Nephron progenitor cell (in vitro differentiated cells): ENCODE measurements at places on chromosomes 4 and X.

DNA sequence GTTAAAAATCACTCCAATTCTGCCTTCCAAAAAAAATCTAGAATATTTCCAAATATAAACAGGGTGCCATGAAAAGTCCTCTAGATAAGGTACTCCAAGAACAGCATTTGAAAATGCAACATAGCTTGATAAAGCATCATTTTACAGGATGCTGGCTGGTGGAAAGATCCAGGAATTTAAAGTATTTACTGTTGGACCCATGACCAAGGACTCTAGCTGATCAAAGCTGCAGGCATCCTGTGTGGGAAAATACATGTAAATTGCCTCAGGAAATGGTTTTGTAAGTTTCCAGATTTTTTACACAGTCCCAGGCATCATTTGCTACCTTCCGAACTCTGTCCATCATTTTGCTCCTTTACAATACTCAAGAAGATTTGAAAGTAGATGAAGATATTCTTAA, 164.4 kb downstream of the GRIA3 start:
- peaks cover 17% of the 10 kb centered on the region for H3K36me3 ChIP-seq
- no peaks in the 10 kb centered on the region for H3K27me3 ChIP-seq
- DNase-seq, result no peak

GRCh38 chr4:139764182-139764581, 98.6 kb downstream of the MGST2 start:
- H3K27ac ChIP-seq, result peak overlapping the region; percentile 84
- H3K36me3 ChIP-seq, result peaks cover 34% of the 10 kb centered on the region
- H3K27me3 ChIP-seq, result no peaks in the 10 kb centered on the region
- no peak for DNase-seq
- peak overlapping the region; percentile 27 for H3K4me3 ChIP-seq
- H3K4me1 ChIP-seq, result peaks cover 59% of the 10 kb centered on the region

DNA sequence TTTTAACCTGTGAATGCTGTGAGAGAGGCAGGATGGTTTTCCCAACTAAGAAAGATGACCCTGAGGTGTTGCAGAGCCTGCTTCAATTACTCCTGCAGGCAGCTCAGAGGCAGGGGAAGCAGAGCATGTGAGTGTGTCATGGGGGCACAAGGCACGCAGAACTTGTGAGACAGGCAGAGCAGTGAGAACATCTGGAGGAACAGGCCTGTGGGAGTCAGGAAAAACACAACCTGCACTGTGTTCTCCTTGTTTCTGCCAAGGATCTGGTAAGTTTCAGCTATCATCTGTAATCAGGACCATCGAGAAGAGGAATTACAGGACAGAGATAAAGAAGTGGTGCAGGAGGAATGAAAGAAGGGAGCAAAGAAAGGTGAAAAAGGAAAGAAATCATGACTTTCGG, 741.8 kb upstream of the INTU start:
- H3K4me1 ChIP-seq, result peaks cover 7% of the 10 kb centered on the region
- H3K27me3 ChIP-seq, result no peaks in the 10 kb centered on the region
- peak; percentile 6 for DNase-seq
- no peak overlapping the region for H3K4me3 ChIP-seq
- H3K27ac ChIP-seq, result peak overlapping the region; percentile 3

DNA sequence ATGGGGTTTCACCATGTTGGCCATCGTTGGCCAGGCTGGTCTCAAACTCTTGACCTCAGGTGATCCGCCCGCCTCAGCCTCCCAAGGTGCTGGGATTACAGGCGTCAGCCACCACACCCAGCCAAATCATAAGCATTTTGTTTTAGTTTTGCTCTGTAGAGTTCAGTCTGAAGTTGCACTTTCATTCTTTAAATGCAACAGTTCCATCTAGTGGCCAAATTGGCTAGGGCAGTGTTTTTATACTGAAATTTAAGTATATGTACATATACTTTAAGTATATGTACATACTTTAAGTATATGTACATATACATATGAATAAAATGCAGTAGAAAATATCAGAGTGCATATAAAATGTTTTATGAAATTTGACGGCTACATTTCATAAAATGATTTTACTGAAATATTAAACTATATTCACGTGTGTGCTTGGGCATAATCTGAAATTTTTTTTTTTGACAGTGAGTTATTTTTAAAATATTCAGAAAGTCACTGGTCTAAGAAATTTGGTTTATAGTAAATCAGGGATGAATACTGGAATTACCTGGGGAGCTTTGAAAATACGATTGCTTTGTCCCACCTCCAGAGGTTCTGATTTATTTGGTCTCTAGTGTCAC, 145.5 kb downstream of the NWD2 start:
- H3K36me3 ChIP-seq, result no peaks in the 10 kb centered on the region
- H3K27ac ChIP-seq, result no peak overlapping the region
- no peak overlapping the region for H3K4me3 ChIP-seq
- DNase-seq, result peak; percentile 34
- H3K4me1 ChIP-seq, result no peaks in the 10 kb centered on the region

DNA sequence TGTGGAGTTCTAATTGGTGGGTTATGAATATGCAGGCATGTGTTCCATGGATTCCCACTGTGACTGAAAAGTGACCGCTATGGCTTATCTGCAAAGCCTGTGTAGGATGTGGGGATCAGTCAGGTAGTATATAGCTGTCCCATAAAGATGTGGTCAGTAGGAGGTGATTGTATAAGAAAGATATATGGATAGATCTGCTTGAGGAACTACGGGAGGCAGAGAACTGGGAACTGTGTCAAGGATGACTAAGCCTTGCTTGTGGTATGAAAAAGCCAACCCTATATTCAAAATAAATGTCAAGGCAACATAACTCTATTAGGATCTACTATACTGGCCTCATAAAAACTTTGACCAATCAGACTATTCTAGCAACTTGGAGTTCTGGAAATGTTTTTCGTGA, 185.2 kb downstream of the KLHL4 start:
- H3K4me1 ChIP-seq, result no peaks in the 10 kb centered on the region
- DNase-seq, result no peak
- H3K36me3 ChIP-seq, result no peaks in the 10 kb centered on the region
- no peak overlapping the region for H3K4me3 ChIP-seq
- peaks cover 2% of the 10 kb centered on the region for H3K27me3 ChIP-seq
- H3K27ac ChIP-seq, result no peak overlapping the region

GRCh38 chr4:88702782-88703181, 5.2 kb upstream of the NAP1L5 start:
- H3K27me3 ChIP-seq, result peaks cover 3% of the 10 kb centered on the region
- peaks cover 5% of the 10 kb centered on the region for H3K36me3 ChIP-seq
- DNase-seq, result no peak
- peaks cover 14% of the 10 kb centered on the region for H3K4me1 ChIP-seq
- no peak overlapping the region for H3K4me3 ChIP-seq

- H3K27ac ChIP-seq, result no peak overlapping the region
- DNase-seq, result no peak
- no peaks in the 10 kb centered on the region for H3K27me3 ChIP-seq
- no peaks in the 10 kb centered on the region for H3K4me1 ChIP-seq
- H3K36me3 ChIP-seq, result no peaks in the 10 kb centered on the region
Measured at GRCh38 chr4:63524764-63525163, 884.5 kb downstream of the TECRL start.

GRCh38 chr4:153273751-153274150, 69.5 kb downstream of the TRIM2 start:
- H3K4me3 ChIP-seq, result no peak overlapping the region
- peaks cover 45% of the 10 kb centered on the region for H3K36me3 ChIP-seq
- peaks cover 21% of the 10 kb centered on the region for H3K4me1 ChIP-seq
- no peak overlapping the region for H3K27ac ChIP-seq
- no peak for DNase-seq

GRCh38 chrX:30831082-30831481, 58.0 kb downstream of the TAB3 start:
- no peak for DNase-seq
- H3K4me1 ChIP-seq, result no peaks in the 10 kb centered on the region
- H3K27me3 ChIP-seq, result no peaks in the 10 kb centered on the region
- H3K4me3 ChIP-seq, result no peak overlapping the region
